Prostate gland (tissue), 2 donors: ENCODE measurements at places on chromosomes 7 and 10. TPM values are rescaled to one million over a fixed set of nuclear protein-coding genes. Genes with fewer than 3 reads are reported as not detected.

RELN gene
- total RNA-seq, result 2.6 TPM

SLC18A3 gene
- not detected for total RNA-seq

CAMK2B gene
- 5.7 TPM for total RNA-seq

FBXL13 gene
- 5.4 TPM for total RNA-seq

ASZ1 gene
- not detected for total RNA-seq

BEND7 gene
- total RNA-seq, result 10.1 TPM

MAGI2 gene
- total RNA-seq, result 31.3 TPM

RBP4 gene
- total RNA-seq, result 0.64 TPM

KIAA1217 gene
- total RNA-seq, result 92.5 TPM

ITGB8 gene
- total RNA-seq, result 99.5 TPM

LRRC27 gene
- 11.4 TPM for total RNA-seq

BTBD16 gene
- not detected for total RNA-seq

SPOCK2 gene
- total RNA-seq, result 163 TPM

UPK3B gene
- total RNA-seq, result 6.6 TPM

IQUB gene
- 2.0 TPM for total RNA-seq

CALY gene
- not detected for total RNA-seq

JAZF1 gene
- total RNA-seq, result 37.4 TPM

WEE2 gene
- total RNA-seq, result not detected

NANOS1 gene
- total RNA-seq, result 4.3 TPM

TAS2R41 gene
- 2.7 TPM for total RNA-seq

CALHM3 gene
- total RNA-seq, result not detected

SCIN gene
- total RNA-seq, result 7.6 TPM

CAV2 gene
- 23.2 TPM for total RNA-seq

SRRM3 gene
- total RNA-seq, result 6.8 TPM

C10orf53 gene
- 1.5 TPM for total RNA-seq

GNGT1 gene
- not detected for total RNA-seq

SFMBT2 gene
- total RNA-seq, result 18.5 TPM

CLEC5A gene
- 0.74 TPM for total RNA-seq

ORC5 gene
- total RNA-seq, result 50.5 TPM

SFRP5 gene
- 0.23 TPM for total RNA-seq
